Suppressor macrophage (primary cell): ENCODE measurements at places on chromosomes 4 and X.

- DNase-seq = peak; percentile 39
These were observed 9.0 kb upstream of the SLC25A14 start for GRCh38 chrX:130330706-130331105.

DNA sequence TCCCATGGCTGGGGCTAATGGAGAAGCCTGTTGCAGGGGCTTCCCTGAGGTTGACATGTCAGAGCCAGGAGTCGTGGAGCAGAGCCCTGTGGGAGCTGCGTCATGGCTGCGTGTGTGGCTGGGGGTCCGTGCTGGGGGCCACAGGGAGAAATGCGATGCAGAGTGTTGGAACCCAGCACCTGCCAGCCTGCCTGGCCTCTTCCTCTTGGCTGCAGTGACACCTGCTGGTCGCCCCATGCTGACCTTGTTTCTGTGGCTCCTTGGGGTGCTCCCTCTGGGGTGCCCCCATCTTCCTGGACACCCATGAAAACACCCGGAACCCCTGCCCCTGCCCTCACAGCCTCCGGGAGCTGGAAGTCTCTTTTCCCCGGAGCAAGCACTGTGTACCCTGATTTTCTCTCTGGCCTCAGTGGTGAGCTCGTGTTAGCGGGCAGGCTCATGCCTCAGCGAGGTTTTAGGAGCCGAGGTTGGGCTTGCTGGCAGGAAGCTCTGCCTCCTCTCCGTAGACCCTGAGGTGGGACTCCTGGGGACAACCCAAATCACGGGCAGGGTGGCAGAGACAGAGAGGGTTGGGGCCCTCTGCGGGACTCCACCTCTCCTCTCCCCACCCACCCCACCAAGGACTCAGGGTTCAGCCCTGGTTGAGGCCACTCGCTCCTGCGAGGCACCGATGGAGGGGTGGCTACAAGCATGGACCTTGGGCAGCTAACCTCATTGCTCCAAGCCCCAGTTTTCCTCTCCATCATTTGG, 103.7 kb downstream of the SORCS2 start:
- DNase-seq = no peak

GRCh38 chr4:80360900-80361299, 25.4 kb downstream of the CFAP299 start:
- no peak for DNase-seq

GRCh38 chr4:75545526-75545925, 10.3 kb upstream of the ODAPH start:
- no peak for DNase-seq

DNA sequence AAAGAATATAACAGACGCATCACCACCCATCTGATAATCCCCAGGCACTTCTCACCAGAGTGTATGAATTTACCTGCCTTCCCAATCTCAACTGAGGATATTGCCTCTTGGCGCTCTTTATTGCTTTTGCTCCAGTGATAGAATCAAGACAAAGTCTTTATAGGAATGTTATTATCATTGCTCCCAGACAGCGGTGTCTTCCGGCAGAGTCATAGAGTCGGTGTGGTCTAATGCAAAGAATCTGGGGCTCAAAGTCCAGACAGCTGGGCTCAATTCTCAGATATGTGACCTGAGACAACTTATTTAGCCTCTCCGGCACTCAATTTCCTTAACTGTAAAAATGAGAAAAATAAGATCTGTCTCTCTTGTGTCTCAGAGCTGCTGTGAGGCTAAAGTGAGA, 106.1 kb upstream of the PAK3 start:
- DNase-seq = no peak

- peak; percentile 3 for DNase-seq
These were observed 177.6 kb upstream of the GLRA2 start for GRCh38 chrX:14351611-14352303.

GRCh38 chrX:19743386-19743785, 144.0 kb downstream of the SH3KBP1 start:
- DNase-seq = no peak

DNA sequence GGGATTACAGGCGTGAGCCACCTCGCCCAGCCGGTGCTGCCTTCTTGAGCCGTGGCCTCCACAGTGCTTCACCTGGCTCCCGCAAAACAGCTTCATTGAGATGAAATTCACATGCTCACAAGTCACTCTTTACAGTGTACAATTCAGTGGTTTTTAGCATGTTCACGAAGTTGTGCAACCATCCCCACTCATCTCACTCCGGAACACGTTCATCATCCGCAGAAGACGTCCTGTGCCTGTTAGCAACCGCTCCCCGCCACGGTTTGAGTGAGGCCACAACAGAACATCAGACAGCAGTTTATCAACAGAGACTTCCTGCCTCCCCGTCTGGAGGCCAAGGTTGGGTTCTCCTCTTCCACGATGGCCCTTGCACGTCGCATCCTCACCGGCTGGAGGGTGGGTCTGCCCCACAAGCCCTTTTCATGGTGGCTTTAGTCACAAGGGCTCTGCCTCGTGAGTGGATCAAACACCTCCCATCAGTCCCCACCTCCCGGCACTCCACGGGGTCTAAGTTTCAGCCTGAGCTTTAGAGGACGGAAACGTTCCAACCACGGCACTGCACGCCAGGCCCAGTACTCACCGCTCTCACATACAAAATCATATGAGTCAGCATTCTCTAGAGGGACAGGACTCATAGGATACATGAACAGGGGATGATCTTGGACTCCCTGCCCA, 29.6 kb upstream of the SPON2 start:
- DNase-seq = peak; percentile 68

GRCh38 chr4:153083447-153083947, 120.7 kb upstream of the TRIM2 start:
- peak; percentile 74 for DNase-seq

- no peak for DNase-seq
These were observed 89.5 kb downstream of the SNX25 start for GRCh38 chr4:185298728-185299430.

DNA sequence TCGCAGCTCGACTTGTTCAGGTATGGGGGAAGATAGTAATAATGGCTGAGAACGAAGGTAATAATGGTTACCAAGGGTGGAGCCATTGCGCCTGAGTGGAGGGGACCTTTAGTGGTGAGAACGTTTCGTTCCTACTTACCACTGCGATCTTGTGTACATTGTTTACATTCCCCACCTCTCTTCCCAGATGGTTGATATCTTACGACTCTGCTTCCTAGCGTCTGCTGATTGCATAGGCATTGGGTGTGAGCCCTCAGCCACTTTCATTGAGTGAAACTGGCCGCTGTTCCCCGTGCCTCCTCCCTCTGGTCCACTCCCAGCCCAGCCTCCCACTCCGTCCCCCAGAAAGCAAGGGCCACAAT, 850 bp downstream of the IGBP1 start:
- no peak for DNase-seq

DNA sequence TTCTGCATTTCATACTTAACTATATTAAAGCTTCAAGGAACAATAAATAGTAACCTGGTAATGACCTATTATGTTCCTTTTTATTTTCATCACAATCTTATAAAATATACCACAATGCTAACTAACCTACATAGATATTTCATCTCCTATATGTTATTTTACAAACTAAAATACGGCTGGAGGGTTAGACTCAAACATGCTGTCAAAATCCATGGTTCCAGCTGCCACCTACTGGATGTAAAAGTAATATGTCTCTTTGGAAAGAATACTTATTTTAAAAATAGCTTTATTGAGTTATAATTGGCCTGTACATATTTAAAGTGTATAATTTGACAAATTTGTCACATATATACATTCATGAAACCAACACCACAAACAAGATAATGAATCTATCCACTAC, 15.0 kb downstream of the RGN start:
- DNase-seq = peak; percentile 28
